Adipose tissue (tissue), 3 donors: ENCODE measurements at places on chromosomes 1 and 21. TPM values are rescaled to one million over a fixed set of nuclear protein-coding genes. Genes with fewer than 3 reads are reported as not detected.

S100B gene
- polyA plus RNA-seq = 271 TPM

SAMD13 gene
- polyA plus RNA-seq = 0.62 TPM

PRDX6 gene
- 488 TPM for polyA plus RNA-seq

PGLYRP4 gene
- polyA plus RNA-seq = not detected

PROK1 gene
- 2.7 TPM for polyA plus RNA-seq

ROR1 gene
- 2.8 TPM for polyA plus RNA-seq

PNRC2 gene
- 85.2 TPM for polyA plus RNA-seq

LRRC38 gene
- polyA plus RNA-seq = 0.22 TPM
